Ascending aorta (tissue), 2 donors: ENCODE measurements at places on chromosomes 5 and 9.

DNA sequence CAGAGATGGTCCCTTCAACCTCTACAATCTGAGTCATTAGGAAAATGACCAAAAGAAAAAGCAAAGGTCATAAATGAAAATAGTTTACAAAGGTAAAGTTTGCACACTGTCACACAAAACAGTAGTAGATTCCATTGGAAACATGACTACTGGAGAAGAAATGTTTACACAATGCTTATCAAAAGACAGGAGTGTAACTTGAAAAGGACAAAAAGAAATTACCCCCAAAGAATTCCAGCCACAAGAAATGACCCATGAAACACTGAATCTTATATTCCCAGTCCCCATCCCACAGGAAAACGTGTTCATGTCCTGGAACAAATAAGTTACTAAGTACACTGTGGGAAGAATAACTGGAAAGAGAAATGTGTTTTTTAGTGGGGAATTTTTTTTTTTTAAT, 385.1 kb downstream of the SEMA5A start:
- no peaks in the 10 kb centered on the region for H3K36me3 ChIP-seq
- no peak overlapping the region for H3K4me3 ChIP-seq
- H3K4me1 ChIP-seq, result no peaks in the 10 kb centered on the region
- H3K27ac ChIP-seq, result no peak overlapping the region
- no peaks in the 10 kb centered on the region for H3K27me3 ChIP-seq

GRCh38 chr9:10843151-10843550, 230.3 kb upstream of the PTPRD start:
- H3K4me1 ChIP-seq, result no peaks in the 10 kb centered on the region
- no peaks in the 10 kb centered on the region for H3K27me3 ChIP-seq
- no peak for DNase-seq
- no peak overlapping the region for H3K4me3 ChIP-seq
- H3K36me3 ChIP-seq, result no peaks in the 10 kb centered on the region

GRCh38 chr9:306907-307306, 92.2 kb downstream of the DOCK8 start:
- H3K27me3 ChIP-seq, result no peaks in the 10 kb centered on the region
- no peaks in the 10 kb centered on the region for H3K4me1 ChIP-seq
- no peak for DNase-seq

- no peak overlapping the region for H3K4me3 ChIP-seq
- no peaks in the 10 kb centered on the region for H3K36me3 ChIP-seq
- peaks cover 2% of the 10 kb centered on the region for H3K4me1 ChIP-seq
- no peaks in the 10 kb centered on the region for H3K27me3 ChIP-seq
Observed at GRCh38 chr9:22079873-22080341, 70.8 kb upstream of the CDKN2B start.

DNA sequence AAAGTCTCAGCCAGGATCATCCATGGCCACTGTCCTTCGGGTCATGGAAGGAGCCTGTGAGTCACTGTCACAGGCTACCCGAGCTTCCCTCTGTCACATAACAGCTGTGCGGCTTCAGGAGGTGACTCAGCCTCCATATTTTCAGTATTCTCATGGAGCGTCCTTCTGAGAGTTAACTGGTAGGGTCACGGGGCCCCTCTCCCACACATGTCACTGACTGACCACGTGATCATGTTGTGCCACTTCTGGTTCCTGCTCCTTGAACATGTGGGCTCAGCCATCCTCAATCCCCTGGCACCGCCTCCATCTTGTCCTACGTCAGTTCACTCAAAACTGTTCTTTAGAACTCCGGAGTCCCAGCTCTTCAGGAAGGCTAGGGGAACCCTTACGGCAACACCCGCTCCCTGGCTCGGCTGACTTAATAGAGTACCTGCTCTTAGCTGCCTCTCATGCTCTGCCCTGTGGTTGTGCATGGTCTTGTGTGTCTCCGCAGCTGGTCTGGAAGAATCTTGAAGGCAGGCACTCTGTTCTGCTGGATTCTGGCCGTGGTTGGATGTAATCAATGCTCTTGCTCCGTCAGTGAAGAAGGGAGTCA, 182.8 kb downstream of the ICE1 start:
- H3K27me3 ChIP-seq, result no peaks in the 10 kb centered on the region
- no peak for DNase-seq
- no peaks in the 10 kb centered on the region for H3K4me1 ChIP-seq
- H3K4me3 ChIP-seq, result no peak overlapping the region
- no peaks in the 10 kb centered on the region for H3K36me3 ChIP-seq

- H3K4me3 ChIP-seq, result peak overlapping the region; percentile 81
- H3K27me3 ChIP-seq, result no peaks in the 10 kb centered on the region
- peaks cover 8% of the 10 kb centered on the region for H3K4me1 ChIP-seq
- peak overlapping the region; percentile 98 for H3K27ac ChIP-seq
- no peaks in the 10 kb centered on the region for H3K36me3 ChIP-seq
Observed at GRCh38 chr9:99823681-99824377, 2.1 kb downstream of the NR4A3 start.

GRCh38 chr9:113630386-113631136, 167.0 kb downstream of the RGS3 start:
- H3K4me1 ChIP-seq, result peaks cover 14% of the 10 kb centered on the region
- no peak overlapping the region for H3K4me3 ChIP-seq
- peak; percentile 41 for DNase-seq
- no peaks in the 10 kb centered on the region for H3K27me3 ChIP-seq
- no peaks in the 10 kb centered on the region for H3K36me3 ChIP-seq

GRCh38 chr5:175569701-175570100, 88.2 kb upstream of the HRH2 start:
- no peaks in the 10 kb centered on the region for H3K27me3 ChIP-seq
- no peak for DNase-seq
- no peaks in the 10 kb centered on the region for H3K4me1 ChIP-seq
- peak overlapping the region; percentile 35 for H3K27ac ChIP-seq
- no peaks in the 10 kb centered on the region for H3K36me3 ChIP-seq

GRCh38 chr5:67880511-67880805, 335.1 kb upstream of the PIK3R1 start:
- H3K4me1 ChIP-seq, result no peaks in the 10 kb centered on the region
- H3K27ac ChIP-seq, result no peak overlapping the region
- no peaks in the 10 kb centered on the region for H3K27me3 ChIP-seq

DNA sequence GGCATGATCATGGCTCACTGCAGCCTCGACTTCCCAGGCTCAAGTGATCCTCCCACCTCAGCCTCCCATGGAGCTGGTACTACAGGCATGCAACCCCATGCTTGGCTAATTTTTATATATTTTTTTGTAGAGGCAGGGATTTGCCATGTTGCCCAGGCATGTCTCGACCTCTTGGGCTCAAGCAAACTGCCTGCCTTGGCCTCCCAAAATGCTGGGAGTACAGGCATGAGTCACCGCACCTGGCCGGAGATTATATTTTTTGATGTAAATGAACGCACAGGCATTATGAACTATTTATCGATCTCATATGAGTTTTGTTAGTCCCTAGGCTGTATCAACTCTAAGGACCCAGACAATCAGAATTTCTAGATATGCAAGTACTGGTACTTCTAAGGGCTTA, 25.5 kb upstream of the CEP120 start:
- H3K4me3 ChIP-seq, result no peak overlapping the region
- no peak for DNase-seq
- H3K27me3 ChIP-seq, result no peaks in the 10 kb centered on the region
- no peak overlapping the region for H3K27ac ChIP-seq
- no peaks in the 10 kb centered on the region for H3K4me1 ChIP-seq

DNA sequence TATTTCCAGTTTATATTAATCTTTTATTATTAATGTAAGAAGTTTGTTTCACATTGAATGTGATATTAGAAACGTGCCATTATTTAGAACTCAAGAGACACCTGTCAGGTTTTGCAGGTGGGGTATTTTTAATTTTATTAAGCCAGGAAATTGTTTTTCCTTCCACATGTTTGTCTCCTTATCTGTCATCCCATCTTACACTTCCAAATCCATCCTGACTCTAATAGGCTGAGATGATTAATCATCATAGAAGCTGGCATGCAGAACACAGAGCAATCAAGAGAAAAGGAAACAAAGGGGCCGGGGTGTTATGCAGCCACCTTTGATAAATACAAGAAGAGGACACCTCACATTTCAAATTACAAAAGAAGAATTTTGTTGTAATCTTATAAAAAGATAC, 506.5 kb downstream of the ISL1 start:
- H3K27me3 ChIP-seq, result no peaks in the 10 kb centered on the region
- no peaks in the 10 kb centered on the region for H3K36me3 ChIP-seq

DNA sequence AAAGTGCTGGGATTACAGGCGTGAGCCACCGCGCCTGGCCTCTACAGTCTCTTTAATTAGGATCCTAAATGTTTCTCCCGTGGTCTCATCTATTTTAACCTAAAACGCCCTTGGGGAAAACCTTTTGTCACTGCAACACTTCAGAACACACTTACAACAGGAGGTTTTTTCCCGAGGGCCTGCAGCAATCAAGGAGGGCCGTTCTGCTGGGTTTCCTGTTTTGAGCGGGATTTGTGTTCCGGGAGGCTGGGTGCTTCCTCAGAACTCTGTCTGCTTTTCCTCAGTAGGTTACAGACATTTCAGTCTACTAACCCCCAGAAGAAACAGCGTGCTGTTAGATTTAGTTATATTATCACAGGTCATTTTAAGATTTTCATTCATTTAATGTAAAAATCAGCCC, 65.4 kb upstream of the IRX4 start:
- H3K36me3 ChIP-seq, result no peaks in the 10 kb centered on the region
- H3K27ac ChIP-seq, result no peak overlapping the region
- DNase-seq, result no peak
- H3K4me3 ChIP-seq, result no peak overlapping the region

- no peaks in the 10 kb centered on the region for H3K36me3 ChIP-seq
- no peak overlapping the region for H3K27ac ChIP-seq
- H3K4me1 ChIP-seq, result no peaks in the 10 kb centered on the region
Observed at GRCh38 chr9:26457151-26457550, 435.5 kb downstream of the CAAP1 start.

GRCh38 chr9:93623753-93624152, 47.4 kb downstream of the PHF2 start:
- H3K4me3 ChIP-seq, result no peak overlapping the region
- DNase-seq, result no peak
- no peaks in the 10 kb centered on the region for H3K27me3 ChIP-seq
- no peaks in the 10 kb centered on the region for H3K36me3 ChIP-seq
- H3K4me1 ChIP-seq, result no peaks in the 10 kb centered on the region

GRCh38 chr5:133294380-133294779, 242.6 kb downstream of the HSPA4 start:
- no peak overlapping the region for H3K27ac ChIP-seq
- no peaks in the 10 kb centered on the region for H3K36me3 ChIP-seq
- H3K4me3 ChIP-seq, result no peak overlapping the region

DNA sequence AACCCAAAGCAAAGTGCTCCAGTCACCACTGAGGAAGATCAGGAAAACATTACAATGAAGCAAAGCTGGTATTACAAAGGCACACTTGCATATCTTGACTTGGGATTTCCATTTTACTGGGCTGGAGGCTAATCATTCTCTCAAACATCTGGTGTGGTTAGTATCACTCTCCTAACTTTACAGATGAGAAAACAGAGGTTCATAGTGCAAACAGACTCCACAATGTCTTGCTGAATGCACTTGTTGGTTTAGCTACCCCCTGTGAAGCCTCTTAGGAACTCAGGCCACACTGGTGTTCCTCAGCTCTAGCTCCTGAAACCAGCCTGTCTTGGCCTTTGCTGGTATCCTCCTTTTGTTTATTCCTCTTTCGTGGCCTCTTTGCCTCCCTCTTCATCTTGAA, 29.5 kb upstream of the SMAD5 start:
- no peaks in the 10 kb centered on the region for H3K36me3 ChIP-seq
- H3K4me1 ChIP-seq, result no peaks in the 10 kb centered on the region
- H3K27me3 ChIP-seq, result no peaks in the 10 kb centered on the region
- no peak for DNase-seq
- no peak overlapping the region for H3K27ac ChIP-seq

DNA sequence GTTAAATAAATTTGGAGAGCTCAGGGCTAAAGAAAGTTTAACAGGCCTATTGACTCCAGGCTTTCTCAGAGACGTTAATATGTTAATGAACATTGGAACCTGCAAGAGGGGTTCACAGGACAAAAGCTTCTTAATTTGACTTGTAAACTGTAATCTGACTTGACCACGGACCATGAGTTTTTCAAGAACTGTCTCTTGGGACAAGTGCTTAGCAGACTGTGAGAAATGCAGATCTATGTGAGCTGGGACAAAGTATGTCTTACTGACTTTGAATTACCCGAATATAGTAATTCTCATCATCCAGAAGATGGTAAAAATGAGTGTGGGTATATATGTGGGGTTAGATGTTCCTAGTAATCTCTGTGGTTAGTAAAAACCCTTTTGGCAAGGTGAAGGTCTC, 186.6 kb downstream of the ATP10B start:
- H3K27ac ChIP-seq, result no peak overlapping the region
- no peaks in the 10 kb centered on the region for H3K4me1 ChIP-seq
- DNase-seq, result no peak
- H3K27me3 ChIP-seq, result no peaks in the 10 kb centered on the region

GRCh38 chr5:134554319-134555222, 29.1 kb downstream of the JADE2 start:
- peaks cover 19% of the 10 kb centered on the region for H3K36me3 ChIP-seq
- no peak overlapping the region for H3K4me3 ChIP-seq
- peak; percentile 82 for DNase-seq
- H3K27me3 ChIP-seq, result no peaks in the 10 kb centered on the region
- H3K27ac ChIP-seq, result peak overlapping the region; percentile 88
- peaks cover 17% of the 10 kb centered on the region for H3K4me1 ChIP-seq

GRCh38 chr5:34743878-34744277, 87.8 kb downstream of the RAI14 start:
- no peak overlapping the region for H3K4me3 ChIP-seq
- H3K4me1 ChIP-seq, result peaks cover 24% of the 10 kb centered on the region
- no peak overlapping the region for H3K27ac ChIP-seq
- no peaks in the 10 kb centered on the region for H3K27me3 ChIP-seq
- H3K36me3 ChIP-seq, result no peaks in the 10 kb centered on the region

DNA sequence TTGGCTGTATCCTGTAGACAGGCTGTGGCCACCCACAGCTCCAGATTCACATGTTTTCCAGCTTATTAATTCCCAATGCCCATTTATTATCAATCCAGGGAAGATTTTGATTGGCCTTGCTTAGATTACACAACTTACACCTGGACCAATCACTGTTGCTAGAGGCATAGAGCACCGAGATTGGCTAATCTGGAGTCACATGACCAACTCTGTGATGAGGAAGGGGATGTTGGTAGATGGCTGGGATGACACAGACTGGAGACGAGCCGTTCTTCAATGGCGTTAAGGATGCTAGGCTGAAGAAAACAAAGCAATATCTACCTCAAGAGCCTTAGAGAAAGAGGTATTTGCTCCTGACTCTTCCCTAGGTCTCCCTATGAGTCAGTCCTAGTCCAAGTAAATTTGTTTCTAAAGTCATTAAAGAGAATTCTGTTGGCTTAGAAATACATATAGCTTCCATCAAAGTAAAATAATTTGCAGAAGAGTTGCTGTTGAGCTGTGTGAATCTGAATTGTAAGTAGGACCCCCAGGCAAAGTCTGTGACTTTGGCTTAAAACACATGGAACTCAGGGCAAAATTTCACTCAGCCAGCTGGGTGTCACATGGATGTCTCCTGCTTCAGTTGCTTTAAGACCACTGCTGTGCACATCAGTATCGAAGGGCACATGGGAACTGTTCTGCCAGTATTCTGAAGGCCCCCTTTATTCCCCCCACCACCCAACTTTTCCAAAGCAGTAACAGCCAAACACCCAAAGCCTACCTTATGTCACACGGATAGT, 326.4 kb upstream of the KLF4 start:
- no peak for DNase-seq
- H3K36me3 ChIP-seq, result no peaks in the 10 kb centered on the region
- no peaks in the 10 kb centered on the region for H3K4me1 ChIP-seq
- H3K27me3 ChIP-seq, result no peaks in the 10 kb centered on the region
- no peak overlapping the region for H3K4me3 ChIP-seq
- no peak overlapping the region for H3K27ac ChIP-seq

GRCh38 chr5:79536193-79536906, 22.4 kb upstream of the HOMER1 start:
- no peak overlapping the region for H3K27ac ChIP-seq
- DNase-seq, result no peak
- no peaks in the 10 kb centered on the region for H3K27me3 ChIP-seq
- H3K4me1 ChIP-seq, result no peaks in the 10 kb centered on the region
- no peaks in the 10 kb centered on the region for H3K36me3 ChIP-seq
- H3K4me3 ChIP-seq, result no peak overlapping the region
